NCI-H1048 (cell line): ENCODE measurements at places on chromosomes 16 and 17.

DNA sequence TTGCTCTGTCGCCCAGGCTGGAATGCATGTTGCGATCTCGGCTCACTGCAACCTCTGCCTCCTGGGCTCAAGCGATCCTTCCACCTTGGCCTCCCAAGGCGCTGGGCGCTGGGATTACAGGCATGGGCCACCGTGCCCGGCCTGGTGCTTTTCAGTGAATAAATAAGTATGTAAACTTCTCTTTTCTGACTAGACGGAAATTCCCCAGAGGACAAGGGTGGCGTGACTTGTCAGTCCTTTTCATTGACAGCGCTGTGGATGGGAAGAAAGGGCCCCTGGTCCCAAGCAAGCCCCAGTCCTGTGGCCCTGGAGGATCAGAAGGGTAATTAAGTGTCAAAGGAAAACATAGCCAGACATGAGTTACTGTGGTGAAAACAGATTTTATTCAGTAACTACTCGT, 9.6 kb upstream of the SPN start:
- DNase-seq, result no peak

GRCh38 chr17:12290207-12290606, 269.5 kb downstream of the MAP2K4 start:
- DNase-seq, result no peak

- DNase-seq, result no peak
Measured at GRCh38 chr16:69834807-69835466, 72.8 kb downstream of the WWP2 start.

- no peak for DNase-seq
Measured at GRCh38 chr17:74085434-74085833, 118.0 kb upstream of the RPL38 start.

DNA sequence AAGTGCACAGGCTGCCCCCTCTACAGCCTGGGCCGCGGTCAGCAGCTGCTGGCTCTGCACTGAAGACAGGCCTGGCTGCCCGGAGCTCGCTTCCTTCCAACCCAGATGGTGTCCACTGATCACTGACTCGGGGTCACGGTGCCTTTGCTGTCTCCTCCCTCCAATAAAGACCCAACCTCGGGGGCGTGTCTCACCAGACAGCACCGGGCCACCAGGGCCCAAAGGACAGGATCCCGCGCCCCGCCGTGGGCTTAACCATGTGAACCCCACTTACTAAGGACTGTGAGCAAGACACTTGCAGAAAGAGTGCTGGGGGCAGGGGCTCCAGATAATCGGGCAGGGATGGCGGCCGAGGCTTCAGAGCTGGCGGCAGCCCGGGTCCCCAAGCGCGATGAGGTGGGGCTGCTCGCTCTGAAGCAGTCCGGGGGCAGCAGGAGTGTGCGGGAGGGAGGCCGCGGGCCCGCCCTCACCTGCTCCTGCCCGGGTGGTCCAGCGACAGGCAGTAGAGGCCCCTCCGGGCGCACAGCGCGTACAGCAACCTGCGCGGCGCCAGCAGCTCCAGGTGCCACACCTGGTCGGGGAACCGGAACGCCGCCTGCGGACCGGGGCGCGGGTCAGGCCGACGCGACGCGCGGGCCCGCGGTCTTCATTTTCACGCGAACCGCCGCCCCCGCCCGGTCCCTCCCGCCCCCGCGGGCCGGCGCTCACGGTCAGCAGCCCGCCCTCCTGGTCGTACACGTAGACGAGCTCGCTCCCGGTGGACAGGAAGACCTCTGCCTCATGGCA, 502 bp downstream of the FAAP100 start:
- no peak for DNase-seq

- no peak for DNase-seq
Measured at GRCh38 chr16:88784074-88784855, 755 bp downstream of the PIEZO1 start.

DNA sequence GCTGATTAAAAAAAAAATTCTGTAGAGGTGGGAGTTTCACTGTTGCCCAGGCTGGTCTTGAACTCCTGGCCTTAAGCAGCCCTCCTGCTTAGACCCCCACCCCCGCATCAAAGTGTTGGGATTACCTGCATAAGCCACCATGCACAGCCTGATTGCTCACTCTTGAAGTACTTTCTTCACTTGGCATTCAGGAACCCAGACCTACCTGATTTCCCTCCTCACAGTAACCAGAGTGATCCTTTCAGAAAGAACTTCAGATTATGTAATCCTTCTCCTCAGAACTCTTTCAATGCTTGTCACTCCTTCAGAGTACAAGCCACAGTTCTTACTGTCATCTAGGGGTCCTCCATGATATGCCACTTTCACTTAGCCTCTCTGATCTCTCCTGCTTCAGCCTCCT, 1.4 kb downstream of the EFCAB13 start:
- no peak for DNase-seq

GRCh38 chr16:27480761-27481160, 69.0 kb downstream of the GTF3C1 start:
- DNase-seq, result no peak

DNA sequence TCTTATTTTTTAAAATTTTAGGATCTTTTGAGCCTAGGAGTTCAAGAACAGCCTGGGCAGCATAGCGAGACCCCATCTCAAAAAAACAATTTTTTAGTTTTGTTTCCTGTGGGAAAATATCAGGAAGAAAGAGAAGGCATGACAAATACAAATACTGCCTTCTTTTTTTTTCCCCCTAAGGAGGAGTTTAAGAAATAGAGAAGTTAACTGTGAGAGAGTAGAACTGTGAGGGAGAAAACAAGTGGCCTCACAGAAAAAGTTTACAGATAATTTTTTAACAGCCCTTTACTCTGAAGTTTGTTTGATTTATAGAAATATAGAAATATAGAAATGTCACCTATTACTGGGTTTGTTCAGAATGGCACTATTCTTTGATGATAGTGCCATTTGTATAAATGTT, 21.1 kb downstream of the TTYH2 start:
- no peak for DNase-seq

DNA sequence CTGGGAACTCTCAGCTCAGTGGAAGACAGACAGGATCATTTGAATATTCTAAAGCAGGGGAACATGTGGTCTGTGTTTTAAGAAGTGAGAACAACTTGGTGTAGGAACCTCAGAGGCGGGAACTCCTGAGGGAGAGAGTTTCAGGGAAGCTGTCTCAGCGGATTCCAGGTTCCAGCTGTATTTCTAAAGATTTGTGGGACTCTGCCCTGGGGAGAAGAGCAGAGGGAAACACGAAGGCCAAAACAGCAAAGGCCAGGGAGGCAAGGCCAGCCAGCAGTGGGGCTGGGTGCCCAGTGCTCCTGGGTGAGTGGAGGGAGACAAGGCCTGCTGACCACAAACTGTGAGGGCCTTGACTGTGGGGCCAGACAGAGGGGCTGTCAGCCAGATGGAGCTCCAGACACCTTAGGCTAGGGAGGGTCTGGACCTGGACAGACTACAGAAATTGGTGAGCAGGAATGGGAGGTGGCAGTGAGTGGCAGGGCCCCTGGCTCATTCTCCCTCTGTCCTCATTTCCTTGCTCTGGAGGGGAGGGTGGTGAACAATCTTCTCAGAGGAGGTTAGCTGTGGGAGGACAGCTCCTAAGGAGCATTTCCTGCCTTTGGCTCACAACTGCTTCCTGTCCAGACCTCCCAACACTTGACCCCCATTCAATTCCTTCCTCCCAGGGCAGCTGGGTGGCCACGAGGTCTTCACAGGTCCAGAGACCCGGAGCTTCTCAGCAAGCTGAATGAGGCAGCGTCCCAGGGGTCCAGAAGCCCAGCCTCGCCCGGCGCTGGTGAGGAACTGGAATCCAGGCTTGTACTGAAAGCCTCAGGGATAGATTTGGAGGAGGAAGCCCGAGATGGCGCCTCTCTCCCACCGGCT, 21.0 kb upstream of the FZD2 start:
- DNase-seq, result no peak

GRCh38 chr16:79605999-79606398, 5.5 kb upstream of the MAF start:
- no peak for DNase-seq
